GM20000 (cell line): ENCODE measurements at places on chromosomes 13 and 19.

DNA sequence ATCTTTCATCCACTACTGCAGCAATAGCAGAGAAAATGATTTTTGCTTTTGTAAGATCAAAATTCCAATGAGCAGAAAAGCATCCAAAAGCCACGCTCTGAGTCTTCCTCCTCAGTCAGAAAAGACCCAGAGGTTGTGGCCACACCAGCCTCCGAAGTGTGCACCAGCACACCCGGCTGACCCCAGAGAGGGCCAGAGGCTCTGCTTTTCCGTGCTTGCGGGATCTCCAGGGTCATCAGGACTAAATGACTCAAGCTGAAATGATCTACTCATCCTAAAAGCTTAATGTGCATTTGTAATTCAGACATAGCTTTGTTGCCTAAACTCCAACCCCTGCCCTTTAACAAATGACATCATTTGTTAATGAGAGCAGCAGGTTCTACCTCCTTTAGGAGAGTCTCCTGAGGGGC is 16.5 kb downstream of the RXFP2 start:
- DNase-seq, result no peak

DNA sequence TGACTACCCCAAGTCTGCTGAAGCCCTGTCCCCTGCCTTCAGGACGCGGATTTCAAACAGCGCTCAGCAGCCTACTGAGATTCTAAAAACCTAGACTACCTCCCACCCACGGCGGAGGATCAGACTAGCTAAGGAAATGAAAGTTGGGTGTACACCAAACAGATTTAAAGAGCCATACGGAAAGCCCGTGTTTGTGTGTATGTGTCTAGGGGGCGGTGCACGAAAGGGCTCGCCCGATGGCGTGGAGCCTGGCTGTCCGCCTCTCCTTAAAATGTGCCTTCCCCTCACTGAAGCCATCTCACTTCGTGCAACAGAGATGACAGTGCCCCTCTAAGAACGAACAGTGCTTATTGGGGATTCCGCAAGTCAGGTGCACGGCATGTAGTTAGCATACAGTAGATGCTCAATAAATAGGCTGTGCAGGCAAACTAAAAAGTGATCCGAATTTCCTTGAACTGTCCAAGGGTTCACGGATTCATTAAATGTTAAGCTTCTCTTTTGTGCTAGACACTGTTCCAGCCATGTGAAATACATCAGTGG is 639 bp downstream of the LENG1 start:
- peak; percentile 60 for DNase-seq

GRCh38 chr13:65336916-65337315 is 1893.2 kb downstream of the PCDH9 start:
- no peak for DNase-seq

GRCh38 chr13:107252428-107252827 is 684.5 kb upstream of the ARGLU1 start:
- no peak for DNase-seq

DNA sequence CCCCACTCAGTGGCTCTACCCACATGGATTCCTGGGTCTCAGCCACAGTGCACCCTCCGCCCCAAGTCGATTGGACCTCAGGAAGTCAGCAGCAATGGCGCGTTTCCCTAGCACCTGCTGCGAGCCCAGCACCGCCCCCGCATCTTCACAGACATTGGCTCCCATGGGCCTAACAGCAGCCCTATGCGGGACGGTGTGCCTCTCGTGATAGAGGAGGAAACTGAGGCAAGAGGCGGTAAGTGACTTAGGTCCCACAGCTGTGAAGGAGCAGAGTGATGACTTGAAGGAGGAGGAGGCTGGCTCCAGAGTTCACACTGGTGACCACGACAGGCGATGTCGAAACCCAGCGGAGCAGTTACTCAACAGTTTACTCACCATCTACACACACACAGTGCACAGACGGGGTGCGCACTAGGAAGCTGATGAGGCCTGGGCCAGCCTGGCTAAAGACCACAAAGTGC is 104.5 kb upstream of the SOX1 start:
- DNase-seq, result no peak

DNA sequence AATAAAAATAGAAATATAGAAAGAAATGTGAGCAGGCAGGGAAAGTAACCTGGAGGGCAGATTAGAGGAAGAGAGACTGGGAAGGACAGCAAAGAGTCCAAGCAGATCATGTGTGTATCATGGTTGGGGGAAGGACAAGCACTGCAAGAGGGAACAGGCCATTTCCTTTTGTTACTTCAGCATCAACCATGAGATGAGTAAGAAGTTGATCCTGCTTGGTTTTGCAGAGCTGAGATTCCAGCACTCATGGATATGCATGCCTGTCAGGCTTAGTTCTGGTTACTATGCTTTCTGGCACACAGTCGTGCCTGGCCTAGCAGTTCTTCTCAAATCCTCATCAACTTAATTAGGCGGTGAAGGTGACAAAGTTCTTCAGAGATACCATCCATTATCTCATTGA is 18.1 kb downstream of the NALCN start:
- no peak for DNase-seq

DNA sequence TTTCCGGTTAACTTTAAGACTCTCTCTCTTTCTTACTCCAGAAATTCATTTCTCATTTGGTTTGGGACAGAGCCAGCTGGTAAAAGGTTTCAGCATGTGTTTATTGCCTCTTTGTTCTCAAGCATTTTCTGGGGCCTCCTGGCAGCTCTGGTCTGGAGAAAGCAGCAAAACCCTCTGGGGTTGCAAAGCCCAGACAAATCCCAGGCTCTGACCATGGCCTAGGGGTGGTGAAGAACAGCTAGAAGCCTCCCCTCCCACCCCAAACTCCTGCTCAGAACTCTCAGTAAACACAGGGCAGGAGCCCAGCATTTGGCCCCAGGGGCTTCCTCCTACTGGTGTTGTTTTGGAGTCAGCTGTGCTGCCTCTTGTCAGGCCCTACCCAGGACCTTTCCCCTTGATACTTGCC is 124.2 kb upstream of the SERP2 start:
- no peak for DNase-seq

DNA sequence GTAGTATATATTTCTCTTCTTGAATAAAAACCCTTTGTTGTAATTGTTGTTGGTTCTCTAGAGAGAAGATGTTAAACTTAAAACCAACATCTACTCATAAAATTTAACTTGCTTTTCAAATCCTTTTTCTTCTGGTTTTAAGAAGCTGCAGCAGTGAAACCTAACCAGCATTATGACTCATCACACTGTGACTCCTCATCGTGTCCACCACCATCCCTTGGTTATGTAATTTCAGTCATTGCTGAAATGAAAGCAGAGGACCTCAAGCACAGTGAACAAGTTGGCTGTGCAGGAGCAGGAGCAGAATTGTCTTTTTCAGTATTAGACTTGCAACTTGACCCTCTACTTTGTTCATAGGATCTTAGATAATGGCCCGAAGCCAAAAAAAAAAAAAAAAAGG is 64.9 kb upstream of the HTR2A start:
- peak; percentile 70 for DNase-seq

- DNase-seq, result no peak
Measured at GRCh38 chr13:97477844-97478243, 43.9 kb downstream of the RAP2A start.

- no peak for DNase-seq
Measured at GRCh38 chr19:39160889-39161672, 35.5 kb downstream of the PAK4 start.

GRCh38 chr19:54449701-54450069 is 686 bp downstream of the LENG8 start:
- DNase-seq, result no peak

- no peak for DNase-seq
Measured at GRCh38 chr19:3433805-3434540, 46.4 kb downstream of the SMIM24 start.

DNA sequence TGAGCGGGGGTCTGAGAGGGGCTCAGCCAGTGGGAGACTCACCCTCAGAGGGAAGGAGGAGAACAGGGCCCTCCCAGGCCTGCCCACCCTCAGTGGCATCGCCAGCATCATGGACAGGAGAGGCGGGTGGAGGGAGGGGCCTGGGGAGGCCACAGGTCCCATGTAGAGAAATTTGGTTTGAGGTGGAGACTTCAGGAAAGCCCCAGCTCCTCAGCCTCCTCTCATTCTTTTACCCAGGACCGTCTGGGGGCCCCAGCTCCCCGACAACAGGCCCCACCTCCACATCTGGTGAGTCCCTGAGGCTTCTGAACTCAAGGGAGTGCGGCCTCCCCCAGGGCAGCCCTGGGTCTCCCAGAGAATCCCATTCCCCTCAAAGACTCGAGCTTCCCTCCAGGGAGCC is 3.1 kb downstream of the LILRB1 start:
- DNase-seq, result peak; percentile 37

DNA sequence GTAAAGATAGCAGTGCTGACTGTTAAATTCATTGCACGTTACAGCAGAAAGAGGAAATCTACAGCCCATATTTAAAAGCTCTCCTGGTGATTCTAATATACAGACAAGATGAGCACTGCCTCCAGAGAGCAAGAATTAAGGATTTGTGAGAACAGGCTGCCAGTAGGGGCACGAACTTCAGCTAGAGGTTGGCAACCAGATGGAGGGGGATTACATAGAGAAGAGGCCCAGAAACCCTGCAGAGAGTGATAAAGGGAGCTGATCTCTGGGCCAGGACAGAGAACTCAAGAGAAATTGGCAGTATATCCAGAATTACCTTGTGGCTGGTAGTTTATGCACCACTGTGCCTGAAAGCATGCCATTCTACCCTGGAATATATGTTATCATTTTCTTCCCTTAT is 144.8 kb downstream of the UFM1 start:
- no peak for DNase-seq

DNA sequence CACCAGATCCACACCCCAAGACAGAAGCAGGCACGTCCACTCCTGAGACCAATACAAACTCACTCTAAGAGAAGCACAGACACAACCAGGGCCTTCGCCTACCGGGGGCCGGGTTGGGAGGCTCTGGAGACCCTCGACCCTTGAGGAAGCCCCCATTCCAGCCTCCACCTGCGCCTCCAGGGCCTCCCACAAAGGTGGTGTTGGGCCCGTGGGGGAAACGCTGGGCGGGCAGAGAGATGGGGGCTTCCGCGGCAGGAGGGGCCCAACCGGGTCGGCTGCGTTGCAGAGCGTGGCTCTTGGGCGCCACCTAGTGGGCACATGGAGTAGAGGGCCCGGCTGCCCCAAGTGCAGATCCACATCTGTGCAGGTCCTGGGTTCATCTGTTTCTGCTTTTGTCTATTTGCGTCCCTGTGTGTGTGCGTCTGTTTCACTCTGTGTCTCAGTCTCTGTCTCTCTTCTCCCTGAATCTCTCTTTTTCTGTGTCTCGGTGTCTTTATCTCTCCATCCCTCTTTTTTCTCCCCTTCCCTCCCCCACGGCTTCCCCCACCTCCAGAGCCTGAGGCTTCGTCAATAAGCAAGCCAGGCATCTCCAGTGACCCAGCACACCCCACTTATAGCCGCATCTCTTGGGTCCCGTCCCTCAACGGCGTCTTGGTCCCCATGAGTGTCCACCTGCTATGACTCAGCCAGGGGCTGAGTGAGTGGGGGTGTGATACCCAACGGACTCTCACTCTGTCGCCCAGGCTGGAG is 10.5 kb upstream of the TINCR start:
- peak; percentile 90 for DNase-seq

DNA sequence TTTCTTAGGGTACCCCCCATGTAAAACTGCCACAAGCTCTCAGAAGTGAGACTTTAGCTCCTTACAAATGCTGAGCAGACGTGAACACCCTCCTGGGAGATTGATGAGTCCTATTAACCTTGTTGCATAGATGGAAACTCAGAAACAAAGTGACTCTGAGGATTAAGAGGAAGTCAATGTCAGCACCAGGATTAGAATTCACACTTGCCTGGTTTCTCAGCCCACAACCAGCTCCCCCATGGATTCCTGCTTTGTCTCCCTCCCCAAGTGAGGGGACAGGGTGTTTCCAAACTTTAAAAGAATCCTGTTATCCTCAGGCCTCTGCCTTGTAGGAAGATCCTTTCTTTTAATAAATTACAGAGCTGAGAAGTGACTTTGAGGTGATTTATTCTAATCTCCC is 324.4 kb downstream of the NDFIP2 start:
- no peak for DNase-seq

GRCh38 chr13:51255556-51255955 is 33.4 kb downstream of the FAM124A start:
- DNase-seq, result no peak
